Stimulated activated CD8-positive, alpha-beta memory T cell treated with anti-CD3 and anti-CD28 coated beads, Interleukin-2, amount 100 ng/mL, for 1 hour (primary cell): ENCODE measurements at places on chromosomes 11 and 22.

GRCh38 chr22:24466716-24467328 is 28.3 kb upstream of the UPB1 start:
- DNase-seq: no peak

GRCh38 chr22:46626911-46627805 is 7.0 kb downstream of the GRAMD4 start:
- DNase-seq: no peak

DNA sequence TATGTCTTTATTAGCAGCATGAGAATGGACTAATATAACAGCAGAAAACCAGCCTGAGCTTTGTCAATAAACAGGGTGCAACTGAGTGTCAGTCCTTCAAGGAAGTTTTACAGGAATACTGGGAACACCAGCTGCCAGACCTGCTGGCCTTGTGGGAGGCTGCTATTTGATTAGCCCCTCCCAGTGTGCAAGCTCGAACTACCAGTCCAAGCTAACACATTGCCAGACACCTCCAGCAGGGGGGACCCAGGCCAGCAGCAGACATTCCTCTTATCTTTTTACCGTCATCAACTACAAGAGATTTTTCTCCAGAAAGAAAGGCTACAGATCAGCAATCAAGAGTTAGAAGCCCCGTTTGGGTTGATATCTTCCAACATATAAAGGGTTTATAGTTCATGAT is 942.8 kb upstream of the TENM4 start:
- no peak for DNase-seq

DNA sequence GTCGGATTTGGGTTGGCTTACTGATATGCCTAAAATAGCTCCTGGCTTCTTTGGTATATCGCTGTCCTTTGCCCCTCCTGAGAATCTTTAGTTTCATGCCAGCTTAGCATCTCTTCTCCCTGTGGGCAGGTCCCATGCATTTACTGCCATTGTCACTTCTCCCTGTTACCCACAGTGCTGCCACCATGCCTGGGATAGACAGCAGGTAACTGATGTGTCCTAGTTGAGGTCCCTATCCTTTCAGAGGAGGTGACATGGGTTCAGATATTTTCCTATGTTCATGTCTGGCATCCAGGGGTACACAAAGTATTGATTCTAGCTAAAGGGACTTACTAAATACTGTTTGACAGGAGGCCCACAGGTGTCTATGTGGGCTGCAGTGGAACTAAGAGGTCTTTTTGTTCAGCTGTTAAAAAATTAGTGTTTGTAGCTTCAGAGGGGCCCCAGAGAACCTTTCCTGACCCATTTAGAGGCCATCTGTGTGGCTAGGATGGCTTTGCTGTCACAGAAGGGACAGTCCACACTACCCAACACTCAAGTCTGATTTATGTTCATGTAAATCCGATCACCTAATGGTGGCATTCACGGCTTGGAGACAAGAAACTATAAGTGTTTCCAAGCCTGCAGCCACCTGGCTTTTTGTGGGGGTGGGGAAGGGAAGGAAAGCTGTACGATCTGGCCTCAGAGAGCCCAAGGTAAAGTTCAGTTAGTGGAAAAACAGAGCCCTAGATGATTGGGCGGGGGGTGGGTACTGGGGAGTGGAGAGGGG is 8.5 kb downstream of the TIMP3 start:
- DNase-seq: no peak

DNA sequence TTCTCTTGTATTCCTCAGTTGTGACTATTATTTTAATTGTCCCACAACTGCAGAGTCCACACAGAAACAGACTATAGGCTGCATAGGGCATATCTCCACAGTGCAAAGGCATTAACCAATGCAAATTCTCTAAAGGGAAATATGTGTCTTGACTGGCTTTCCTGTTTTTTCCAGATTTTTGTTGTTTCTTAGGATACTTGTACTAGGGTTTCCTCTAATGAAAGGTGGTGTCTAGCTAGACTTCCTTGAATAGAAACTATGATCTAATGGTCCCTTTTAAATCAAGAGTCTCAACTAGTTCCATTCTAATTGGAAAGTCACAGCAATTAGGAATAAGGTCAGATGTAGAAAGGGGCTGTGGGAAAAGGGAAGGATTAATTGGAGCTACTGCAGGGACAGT is 37.6 kb downstream of the SLC36A4 start:
- no peak for DNase-seq

- no peak for DNase-seq
These were observed 36.6 kb upstream of the COMT start for GRCh38 chr22:19904935-19905334.

- no peak for DNase-seq
These were observed 37.7 kb downstream of the DDI1 start for GRCh38 chr11:104073950-104074705.

- no peak for DNase-seq
These were observed 435.1 kb upstream of the CCDC90B start for GRCh38 chr11:83721263-83721662.

DNA sequence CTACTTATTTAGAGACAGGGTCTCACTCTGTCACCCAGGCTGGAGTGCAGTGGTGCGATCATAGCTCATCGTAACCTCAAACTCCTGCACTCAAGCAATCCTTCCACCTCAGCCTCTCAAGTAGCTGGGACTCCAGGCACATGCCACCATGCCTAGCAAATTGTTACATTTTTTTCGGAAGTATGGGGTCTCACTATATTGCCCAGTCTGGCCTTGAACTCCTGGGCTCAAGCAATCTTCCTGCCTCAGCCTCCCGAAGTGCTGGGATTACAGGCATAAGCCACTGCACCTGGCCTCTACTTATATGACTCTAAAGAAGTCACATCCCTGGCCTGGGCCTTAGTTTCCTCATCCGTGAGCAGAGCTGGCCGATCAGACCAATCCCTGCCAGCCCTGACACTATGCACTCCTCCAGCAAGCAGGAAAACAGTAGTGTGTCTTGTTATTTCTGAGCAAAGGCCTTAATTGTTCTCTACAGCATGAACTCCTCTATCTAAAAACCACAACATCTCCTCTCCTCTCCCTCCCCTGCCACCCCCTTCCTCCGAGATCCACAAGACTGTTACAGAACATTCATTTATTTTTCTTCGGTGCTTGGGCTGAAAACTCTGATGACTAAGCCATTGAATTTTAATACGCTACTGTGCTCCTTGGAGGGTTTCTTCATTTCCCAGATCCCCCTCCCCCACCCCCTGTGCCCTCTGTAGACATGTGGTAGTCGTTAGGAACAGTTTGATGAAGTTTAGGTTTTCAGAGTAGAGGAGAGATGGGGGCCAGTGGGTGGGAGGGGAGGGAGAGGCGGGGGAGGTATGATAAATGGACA is 91.5 kb downstream of the ABTB2 start:
- no peak for DNase-seq

DNA sequence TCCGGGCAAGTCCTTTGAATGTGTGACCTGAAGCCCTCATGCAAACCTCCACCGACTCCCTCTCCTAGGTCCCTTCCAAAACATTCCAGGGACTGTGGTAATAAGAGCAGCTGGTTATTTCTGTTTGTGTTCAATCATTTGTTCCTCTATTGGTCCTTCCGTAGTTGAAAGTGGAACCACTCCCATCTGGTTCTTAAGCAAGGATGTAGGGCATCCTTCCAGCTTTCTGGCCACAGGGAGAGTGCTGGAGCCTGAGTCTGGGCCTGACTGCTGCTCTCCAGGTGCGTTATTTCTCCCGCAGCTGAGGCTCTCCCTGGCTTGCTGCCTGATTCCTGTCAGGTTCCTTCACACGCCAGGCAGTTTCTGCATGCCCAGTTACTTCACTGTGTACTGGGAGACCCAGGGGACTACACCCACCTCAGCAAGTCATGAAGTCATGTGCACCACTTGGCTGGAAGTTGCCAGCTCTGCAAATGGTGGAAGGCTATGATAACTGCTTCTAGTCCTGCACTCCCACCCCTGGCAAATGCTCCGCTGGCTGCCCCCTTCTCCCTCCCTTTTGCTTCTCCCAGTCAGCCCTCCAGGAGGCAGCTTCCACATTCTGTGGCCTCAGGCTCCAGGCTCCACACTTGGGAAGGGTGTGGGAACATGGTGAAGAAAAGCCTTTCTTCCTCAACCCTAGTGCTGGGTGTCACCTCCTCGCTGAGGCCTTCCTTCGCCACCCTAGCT is 4.0 kb upstream of the ALX4 start:
- DNase-seq: no peak

GRCh38 chr11:105490333-105490732 is 119.5 kb upstream of the GRIA4 start:
- no peak for DNase-seq

DNA sequence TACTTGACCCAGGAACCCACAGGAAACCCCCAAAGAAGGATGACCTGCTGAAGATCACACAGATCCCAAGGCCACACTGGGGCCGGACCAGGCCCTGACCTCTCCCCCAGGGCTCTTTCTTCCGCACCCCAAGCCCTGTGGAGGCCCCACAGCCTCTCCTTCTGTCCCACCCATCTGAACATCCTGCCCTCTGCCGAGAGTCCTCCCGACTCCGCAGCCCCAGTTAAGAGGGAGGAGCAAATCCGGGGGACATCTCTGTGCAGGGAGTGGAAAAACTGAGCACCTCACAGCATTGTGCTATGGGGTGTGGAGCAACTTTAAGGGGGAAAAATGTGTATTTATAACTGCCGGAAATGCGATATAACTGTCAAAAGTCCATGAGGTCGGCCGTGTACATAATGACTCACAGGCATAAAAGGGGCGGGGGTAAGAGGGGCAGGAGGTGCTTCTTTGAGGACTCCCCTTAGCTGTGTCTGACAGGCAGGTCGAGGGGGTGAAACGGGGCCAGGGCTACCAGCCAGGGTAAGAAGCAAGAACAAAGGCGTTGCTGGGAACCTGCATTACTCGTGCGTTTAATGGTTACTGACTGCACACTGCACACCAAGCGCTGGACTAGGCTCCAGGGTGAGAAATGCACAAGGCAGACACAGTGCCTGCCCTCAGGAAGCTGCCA is 57.2 kb downstream of the WNT11 start:
- DNase-seq: no peak
